Progenitor cell of endocrine pancreas (in vitro differentiated cells): ENCODE measurements at places on chromosomes 6 and 20. TPM values are rescaled to one million over a fixed set of nuclear protein-coding genes. Genes with fewer than 3 reads are reported as not detected.
A peak's percentile ranks its signal among the peaks of the same experiment; 100 is the strongest.

Gene RBM39
- total RNA-seq, result 491 and 515 TPM in 2 replicates

Gene TGM3
- 0.22 and 0.44 TPM in 2 replicates for total RNA-seq

Gene LAMP5
- total RNA-seq, result not detected in 2 replicates

GRCh38 chr6:21712213-21712612 lies 118.7 kb downstream of the SOX4 start:
- no peak overlapping the region for H3K27ac ChIP-seq
- no peak overlapping the region for H3K4me3 ChIP-seq
- DNase-seq, result no peak
- H3K4me1 ChIP-seq, result peaks cover 44% of the 10 kb centered on the region
- H3K36me3 ChIP-seq, result peaks cover 18% of the 10 kb centered on the region

Gene RBL1
- 13.3 and 17.2 TPM in 2 replicates for total RNA-seq

Gene DACT2
- total RNA-seq, result 30.5 and 33.2 TPM in 2 replicates

Gene ZFP57
- 0.14 TPM in 1 of 2 replicates, not detected in the other for total RNA-seq

Gene DLL1
- total RNA-seq, result 75.3 and 79.1 TPM in 2 replicates

GRCh38 chr6:13398069-13398381 lies 69.7 kb upstream of the TBC1D7 start:
- no peak overlapping the region for H3K4me3 ChIP-seq
- H3K4me1 ChIP-seq, result peaks cover 12% of the 10 kb centered on the region
- H3K27ac ChIP-seq, result no peak overlapping the region
- peaks cover 8% of the 10 kb centered on the region for H3K27me3 ChIP-seq

DNA sequence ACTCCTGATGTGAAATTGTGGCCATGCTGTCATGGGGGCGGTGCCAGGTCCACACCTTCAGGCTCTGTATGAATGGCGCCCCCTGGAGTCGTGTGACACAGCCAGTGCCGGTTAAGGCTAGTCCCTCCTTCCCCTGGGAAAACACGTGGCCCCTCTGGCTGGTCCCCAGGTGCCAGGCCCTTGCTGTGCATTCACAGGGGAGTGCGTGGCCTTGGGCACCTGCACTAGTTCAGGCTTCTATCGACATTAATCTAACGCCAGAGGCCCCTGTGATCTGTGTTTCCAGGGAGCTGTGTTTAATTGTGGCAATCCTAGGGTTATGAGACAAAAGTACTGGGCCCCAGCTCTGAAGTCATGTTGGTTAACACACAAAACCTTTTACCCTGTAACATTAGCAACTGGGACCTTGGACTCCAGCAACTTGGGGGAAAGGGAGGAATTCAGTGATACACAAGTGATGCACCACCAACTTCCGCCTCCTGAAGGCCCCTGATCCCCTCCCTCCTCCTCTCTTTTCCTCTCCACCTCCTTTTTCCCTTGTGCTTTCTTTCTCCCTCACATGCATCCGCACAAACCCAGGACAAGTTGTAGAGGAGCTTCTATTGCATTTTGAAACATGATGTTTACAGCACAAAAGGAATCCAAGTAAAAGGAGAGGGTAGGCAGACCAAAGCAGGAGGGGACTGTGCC lies 74.0 kb downstream of the SSR1 start:
- H3K36me3 ChIP-seq, result peaks cover 13% of the 10 kb centered on the region
- peak overlapping the region; percentile 68 for H3K27ac ChIP-seq
- peaks cover 63% of the 10 kb centered on the region for H3K4me1 ChIP-seq
- DNase-seq, result peak; percentile 67
- no peak overlapping the region for H3K4me3 ChIP-seq

- H3K4me3 ChIP-seq, result no peak overlapping the region
- no peak for DNase-seq
- H3K27ac ChIP-seq, result no peak overlapping the region
- H3K4me1 ChIP-seq, result peaks cover 4% of the 10 kb centered on the region
Measured at GRCh38 chr6:88133718-88134117, 32.4 kb downstream of the CNR1 start.

Gene ERVFRD-1
- total RNA-seq, result not detected in 2 replicates

- H3K4me3 ChIP-seq, result no peak overlapping the region
- no peak overlapping the region for H3K27ac ChIP-seq
- no peaks in the 10 kb centered on the region for H3K36me3 ChIP-seq
- DNase-seq, result no peak
Measured at GRCh38 chr6:118606268-118606667, 45.1 kb downstream of the CEP85L start.

GRCh38 chr20:11438412-11438811 lies 479.3 kb upstream of the BTBD3 start:
- H3K36me3 ChIP-seq, result peaks cover 3% of the 10 kb centered on the region
- no peak overlapping the region for H3K27ac ChIP-seq
- H3K4me3 ChIP-seq, result no peak overlapping the region
- H3K4me1 ChIP-seq, result peaks cover 5% of the 10 kb centered on the region

DNA sequence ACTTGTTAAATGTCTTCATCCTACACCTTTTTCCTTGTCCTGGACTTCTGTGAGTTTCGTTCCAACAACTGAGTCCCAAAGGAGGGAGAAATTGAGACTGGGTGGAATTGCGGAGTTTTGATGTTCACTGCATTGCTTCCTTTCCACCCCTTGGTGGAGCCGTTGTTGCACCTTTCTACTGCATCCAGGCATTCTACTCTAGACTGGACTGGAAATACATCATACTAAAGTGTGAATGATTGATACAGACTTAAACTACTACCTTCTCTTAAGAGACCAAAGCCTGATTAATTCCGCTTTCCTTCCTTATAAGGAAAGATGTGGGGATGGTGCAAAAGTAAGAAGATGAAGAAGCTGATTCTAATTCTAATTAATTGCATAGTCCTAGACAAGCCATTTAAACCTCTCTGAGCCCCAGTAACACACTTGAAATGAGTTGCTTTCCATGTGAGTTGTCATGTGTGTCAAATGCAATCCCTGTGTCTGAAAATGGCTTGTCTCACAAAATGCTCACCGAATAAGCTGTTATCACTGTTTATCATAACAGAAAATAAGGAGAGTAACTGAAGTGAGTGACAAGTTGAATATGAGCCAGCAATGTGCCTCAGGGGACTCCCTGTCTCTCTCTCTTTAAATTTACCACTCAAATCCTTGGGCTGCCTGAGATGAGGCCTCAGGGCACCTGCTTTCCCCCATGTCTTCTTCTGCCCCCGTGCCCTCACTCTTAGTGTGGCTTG lies 338.3 kb upstream of the CHD6 start:
- DNase-seq, result no peak
- H3K36me3 ChIP-seq, result no peaks in the 10 kb centered on the region
- H3K27me3 ChIP-seq, result peaks cover 21% of the 10 kb centered on the region
- no peak overlapping the region for H3K4me3 ChIP-seq
- no peak overlapping the region for H3K27ac ChIP-seq
- H3K4me1 ChIP-seq, result no peaks in the 10 kb centered on the region

DNA sequence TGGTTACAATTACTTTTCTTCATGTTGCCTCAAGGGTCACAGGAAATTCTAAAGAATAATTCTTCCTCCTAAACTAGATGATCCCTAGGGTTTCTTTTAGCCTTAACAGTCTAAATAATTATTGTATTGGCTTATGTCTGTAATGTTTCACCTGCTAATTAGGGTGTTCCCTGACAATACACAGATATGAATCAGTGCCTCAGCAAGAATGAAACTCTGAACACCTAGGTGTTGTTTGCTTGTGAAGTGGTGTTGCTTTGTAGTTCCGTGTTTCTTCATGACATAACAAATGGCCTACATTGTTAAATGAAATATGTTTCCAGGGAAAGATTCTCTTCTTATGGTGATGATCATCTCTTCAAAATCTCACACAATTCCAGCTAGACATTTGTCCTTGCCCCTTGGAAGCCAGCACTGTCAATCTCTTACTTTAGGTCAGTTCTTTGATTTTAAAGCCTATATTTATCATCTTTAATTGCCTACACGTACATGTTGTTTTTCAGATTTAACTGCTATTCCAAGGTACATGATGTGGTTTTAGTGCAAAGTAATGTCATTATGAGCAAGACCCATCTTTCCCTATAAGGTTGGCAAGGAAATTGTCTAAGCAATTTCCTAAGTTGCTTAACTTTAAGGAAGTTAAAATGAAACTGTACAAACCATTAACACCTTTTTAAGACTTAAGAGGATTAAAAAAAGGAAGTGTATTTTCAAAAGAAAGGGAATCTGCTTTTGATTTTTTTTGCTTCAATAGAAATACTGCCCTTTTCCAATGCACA lies 111.9 kb downstream of the TBC1D7 start:
- H3K36me3 ChIP-seq, result no peaks in the 10 kb centered on the region
- no peak overlapping the region for H3K27ac ChIP-seq
- H3K27me3 ChIP-seq, result no peaks in the 10 kb centered on the region
- peaks cover 12% of the 10 kb centered on the region for H3K4me1 ChIP-seq
- no peak overlapping the region for H3K4me3 ChIP-seq
